ENCODE measurements at places on chromosomes 2 and 18.
A peak's percentile ranks its signal among the peaks of the same experiment; 100 is the strongest.

DNA sequence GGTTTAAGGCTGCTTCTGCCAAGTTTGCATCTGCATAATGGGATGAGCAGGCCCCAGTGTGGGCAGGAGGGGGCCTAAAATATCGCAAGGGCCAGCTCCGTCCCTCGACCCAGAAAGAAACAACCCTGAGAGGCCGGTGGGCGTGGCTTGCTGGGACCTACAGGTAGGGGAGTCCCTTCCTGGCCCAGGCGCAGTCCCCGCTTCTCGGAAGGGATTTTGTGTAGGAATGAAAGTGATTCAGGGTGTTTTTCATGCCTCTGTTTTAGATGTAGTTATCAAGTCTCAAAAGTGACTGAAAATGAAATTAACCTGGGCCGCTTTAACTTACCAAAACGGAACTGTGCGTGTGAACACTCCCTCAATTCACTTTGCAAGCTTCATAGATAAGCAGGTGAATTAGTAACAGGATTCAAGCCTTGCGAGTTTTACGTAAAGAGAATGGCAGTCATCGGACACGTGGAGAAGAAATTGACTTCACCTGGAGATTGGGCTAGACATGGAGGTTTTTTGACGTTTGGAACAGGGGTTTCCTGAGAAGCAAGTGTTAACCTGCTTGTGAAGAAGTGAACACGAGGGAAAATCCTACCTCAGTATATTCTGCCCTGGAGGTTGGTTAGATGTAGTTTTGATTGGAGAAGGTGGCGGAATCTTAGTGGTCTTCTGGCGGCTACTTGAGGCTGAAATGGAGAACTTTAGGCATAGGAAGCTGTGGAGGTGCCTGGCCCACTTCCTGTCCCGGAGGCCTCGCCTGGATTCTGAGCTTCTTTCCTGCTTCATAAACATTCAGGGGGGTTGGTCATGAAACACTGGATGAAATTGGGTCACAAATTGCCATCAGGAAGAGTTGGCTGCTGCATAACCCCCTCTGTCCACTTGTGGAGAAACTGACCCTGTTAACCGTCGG is 1.7 kb downstream of the NCK2 start:
- peak; percentile 70 for DNase-seq

GRCh38 chr2:239233576-239233975 is 167.2 kb downstream of the HDAC4 start:
- DNase-seq, result no peak

GRCh38 chr2:20177556-20178248 is 47.2 kb downstream of the SDC1 start:
- no peak for DNase-seq

GRCh38 chr18:9365406-9365805 is 30.8 kb downstream of the TWSG1 start:
- DNase-seq, result no peak

DNA sequence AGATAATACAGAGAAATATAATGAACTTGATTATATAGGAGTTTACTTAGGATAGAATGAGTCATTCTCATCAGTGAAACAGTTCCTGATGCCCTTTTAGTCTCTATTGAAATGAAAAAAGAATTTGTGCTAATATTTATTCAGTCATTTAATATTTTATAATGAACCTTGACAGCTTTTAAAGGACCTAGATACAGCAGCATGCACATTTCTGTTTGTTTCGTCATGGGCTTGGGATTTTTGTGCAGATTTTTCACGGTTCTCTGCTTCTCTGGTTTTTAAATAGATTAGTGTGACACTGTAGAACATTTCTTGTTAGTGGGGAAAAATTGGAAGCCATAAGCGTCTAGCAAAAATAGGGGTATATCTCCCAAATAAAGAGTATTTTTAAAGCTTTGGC is 60.7 kb downstream of the NABP1 start:
- DNase-seq, result no peak

DNA sequence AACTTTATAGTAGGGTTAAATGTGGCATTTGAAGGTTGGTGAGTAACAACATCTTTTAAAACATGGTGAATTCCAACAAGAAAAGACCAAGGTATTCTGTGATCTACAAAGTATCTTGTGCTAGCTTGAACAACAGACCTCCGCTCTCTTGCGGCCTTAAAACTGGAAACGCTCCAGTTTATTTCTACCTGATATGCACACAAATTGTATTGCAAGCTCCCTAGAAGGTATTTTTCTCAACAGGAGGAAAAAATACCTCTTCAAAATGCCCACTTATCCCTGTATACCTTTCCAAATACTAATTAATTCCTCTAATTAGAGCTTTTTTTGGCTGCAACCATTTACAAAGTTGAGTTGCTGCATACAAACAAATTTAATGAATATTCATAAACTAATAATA is 69.5 kb downstream of the KCNH7 start:
- DNase-seq, result no peak

DNA sequence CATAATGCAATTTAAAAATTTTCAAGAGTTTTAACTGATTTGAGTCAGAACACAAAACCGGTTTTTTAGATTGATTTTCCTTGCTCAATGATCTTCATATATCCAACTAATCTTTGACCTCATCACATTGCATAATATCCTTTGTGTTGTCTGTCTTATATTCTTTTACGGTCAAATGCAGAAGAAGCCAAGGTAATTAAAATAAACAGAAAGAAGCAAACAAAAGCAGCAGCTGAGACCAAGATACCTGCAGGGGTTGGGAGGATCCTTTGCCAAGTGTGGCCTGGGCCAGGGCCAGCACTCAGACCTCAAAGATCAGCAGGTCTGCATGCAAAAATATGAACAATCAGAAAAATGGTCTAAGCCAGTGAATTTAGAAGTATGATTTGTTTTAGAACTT is 428.9 kb upstream of the NETO1 start:
- no peak for DNase-seq

DNA sequence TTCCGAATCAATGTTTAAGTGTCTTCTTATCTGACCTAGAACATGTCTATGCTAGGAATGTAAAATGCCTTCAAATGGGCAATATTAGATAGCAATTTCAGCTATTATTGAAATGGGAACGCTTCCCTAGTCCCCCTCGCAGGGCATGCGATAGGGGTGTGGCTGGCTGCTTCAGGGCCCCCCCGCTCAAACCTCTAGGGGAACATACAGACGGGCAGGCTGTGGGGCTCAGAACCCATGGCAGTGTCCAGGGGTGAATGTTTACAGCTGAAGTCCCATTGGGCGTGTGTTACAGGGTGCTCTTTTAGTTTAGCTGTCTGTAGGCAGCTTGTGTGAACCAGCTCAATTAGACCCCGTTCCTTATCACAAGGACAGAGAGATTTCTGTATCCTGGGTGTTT is 315.9 kb downstream of the DSEL start:
- no peak for DNase-seq

- no peak for DNase-seq
Observed at GRCh38 chr2:100034431-100034830, 108.0 kb downstream of the AFF3 start.

DNA sequence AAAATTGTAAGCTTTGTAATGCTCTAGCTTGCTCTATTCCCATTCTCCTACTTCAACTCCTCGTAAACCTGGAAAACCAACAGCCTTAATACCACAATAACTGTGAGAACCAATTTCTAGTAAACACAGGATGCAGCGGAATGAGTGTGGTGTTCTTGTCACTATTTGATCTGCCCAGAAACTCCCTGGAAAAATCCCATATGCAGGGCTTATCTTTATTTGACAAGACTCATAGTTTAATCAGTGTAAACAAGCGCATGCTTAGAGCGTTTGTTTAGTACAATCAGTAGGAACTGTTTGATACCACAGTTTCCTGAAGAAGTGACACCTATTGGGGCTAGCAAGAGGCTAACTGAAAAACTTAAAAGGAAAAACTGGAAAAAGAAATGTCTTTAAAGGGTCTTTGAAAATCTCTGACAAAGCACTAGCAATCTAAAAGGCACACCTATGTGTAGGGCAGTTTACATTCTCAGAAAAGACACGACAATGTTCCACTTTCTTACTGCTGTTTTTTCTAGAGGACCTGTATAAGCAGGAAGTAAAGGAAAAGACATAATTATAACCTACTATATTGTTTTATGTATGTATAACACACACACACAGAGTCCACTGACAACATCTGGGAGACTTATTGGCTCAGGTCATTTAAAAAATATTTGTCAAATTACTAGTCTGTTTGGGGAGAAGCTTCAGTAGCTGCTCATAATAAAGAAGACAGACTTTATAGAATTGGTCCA is 241.4 kb upstream of the KLHL14 start:
- DNase-seq, result no peak

- DNase-seq, result no peak
Observed at GRCh38 chr18:14971461-14972185, 223.7 kb downstream of the ANKRD30B start.

DNA sequence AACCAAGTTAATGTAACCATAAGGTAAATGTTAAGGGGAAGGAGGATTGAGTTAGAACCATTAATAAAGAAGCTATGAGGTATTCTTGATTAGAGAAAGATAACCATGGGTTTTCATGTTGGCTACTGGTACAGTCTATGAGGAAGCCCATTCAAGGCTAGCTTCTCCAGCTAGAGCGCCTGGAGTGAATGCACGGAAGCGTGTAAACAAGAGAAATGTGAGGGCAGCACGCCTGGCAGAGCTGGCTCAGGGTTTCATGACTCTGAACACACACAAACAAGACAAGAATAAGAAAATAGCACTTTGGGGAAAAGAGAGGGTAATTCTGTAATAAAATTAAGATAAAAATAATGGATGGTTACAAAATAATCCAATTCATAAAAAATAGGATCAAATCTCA is 255.3 kb downstream of the PDE11A start:
- DNase-seq, result no peak

GRCh38 chr2:71223767-71224333 is 3.1 kb downstream of the PAIP2B start:
- no peak for DNase-seq

DNA sequence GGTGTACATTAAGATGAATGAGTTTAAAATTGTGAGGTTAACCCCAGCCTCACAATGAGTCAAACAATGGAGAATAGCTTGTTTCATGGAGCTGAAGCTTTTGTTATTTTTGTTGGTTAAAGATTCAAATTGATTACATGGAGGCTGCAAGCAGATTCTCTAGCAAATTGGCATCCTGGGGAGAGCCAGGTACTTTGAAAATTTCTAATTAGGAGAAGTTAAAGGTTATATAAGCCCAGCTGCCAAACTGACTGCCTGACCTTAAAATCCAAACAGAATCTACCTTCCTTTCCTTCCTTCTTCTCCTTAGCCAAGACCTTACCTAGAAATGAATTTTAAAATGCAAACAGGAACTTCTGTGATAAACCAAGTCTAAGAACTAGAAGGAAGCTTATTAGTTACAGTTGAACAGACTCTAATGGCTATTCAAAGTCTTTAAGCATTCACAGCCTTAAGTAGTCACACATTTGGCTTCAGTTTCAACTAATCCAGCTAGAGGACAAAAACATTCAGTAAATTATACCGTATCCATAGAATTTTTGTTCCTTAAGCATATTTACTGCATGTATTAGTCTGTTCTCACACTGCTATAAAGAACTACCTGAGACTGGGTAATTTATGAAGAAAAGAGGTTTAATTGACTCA is 31.5 kb upstream of the PGAP1 start:
- no peak for DNase-seq

DNA sequence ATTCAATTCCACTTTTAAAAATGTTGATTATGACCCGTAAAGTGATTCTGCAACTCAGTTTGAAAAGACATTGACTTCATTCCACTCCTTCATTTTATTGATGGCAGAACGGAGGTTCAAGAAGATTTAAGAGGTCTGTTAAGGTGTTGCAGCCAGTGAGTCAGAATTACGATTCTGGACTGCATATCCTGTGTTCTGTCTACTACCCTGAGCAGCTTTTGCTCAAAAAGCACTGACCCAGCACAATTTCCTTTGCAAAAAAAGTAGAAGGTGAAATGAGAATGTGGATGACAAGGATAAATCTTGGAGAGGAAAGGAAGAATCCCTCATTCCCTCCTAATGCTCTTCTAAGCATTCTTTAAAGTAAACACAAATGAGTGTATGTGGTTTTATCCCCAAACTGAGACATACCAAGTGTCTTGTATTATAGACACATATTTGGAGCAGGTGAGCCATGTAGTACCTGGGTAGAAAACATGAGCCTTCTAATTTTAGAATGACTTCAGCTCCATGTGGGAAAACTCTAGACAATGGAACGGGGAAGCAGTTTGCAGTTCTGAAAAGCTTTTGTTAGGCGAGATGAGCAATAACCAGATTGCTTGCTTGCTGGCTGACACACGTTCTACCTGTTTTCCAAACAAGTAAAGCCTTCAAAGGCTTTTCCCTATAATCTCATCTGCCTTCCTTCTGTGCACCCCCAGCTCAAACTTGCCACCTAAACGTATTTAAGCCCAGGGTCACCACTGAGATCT is 44.7 kb downstream of the TGFA start:
- DNase-seq, result no peak

DNA sequence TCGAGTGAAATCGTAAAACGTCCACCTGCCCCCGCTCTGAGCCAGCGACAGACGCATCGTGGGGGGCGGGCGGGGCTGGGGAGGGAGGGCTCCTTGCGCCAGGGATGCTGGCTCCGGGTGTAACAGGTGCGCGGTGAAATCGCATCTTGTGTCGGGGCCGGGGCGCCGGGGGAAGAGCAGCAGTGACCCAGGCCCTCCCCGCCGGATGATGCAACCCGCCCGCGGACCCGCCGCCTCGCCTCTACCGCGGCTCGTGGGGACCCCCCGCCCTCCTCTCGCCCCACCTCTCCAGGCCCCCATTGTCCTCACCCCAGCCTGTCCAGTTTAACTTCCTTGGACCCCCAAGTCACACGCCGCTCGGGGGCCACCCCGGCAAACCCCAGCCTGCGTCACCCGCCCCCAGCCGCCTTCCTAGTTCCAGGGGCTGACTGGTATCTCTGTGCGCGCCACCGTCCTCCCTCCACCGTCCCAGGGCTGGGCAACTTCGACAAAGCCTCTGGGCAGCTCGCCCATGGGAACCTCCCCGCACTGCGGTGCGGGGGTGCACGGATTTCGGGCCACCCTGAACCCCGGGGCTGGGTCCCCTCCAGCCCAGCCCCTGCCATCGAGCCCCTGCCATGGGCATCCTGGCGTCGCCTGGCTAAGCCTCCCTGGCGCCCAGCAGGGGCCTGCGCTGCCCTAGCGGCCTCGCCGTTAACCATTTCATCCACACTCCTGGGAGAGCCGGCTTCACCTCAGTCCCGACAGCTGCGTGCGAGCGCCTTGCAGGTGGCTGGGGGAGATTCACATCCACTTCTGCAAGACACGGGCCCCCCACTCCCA is 799 bp upstream of the KIF1A start:
- DNase-seq, result no peak

DNA sequence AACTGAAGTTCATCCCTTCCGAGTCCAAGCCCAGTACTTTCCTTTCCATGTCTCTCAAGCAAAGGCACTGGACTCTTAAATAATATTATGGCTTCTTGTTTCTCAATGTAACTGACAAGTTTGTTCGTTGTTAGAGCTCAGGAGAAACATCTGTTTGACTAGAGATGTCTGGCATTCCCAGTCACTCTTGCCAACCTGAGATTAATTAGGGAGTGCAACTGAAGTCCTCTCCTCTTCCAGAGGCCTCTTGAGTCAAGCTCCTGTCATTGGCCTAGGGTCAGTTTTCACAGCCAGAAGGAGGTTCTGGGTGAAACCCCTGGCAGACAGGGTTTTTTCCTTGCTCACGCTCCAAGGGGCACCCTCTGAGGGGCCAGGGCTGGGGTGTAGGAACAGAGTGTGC is 196.1 kb downstream of the AGPS start:
- DNase-seq, result no peak

GRCh38 chr2:27175330-27175729 is 26.5 kb downstream of the TCF23 start:
- no peak for DNase-seq

Measured in activated T-cell treated with anti-CD3 and anti-CD28 coated beads for 1 hour (primary cell).